ENCODE measurements at places on chromosomes 11 and 22.

DNA sequence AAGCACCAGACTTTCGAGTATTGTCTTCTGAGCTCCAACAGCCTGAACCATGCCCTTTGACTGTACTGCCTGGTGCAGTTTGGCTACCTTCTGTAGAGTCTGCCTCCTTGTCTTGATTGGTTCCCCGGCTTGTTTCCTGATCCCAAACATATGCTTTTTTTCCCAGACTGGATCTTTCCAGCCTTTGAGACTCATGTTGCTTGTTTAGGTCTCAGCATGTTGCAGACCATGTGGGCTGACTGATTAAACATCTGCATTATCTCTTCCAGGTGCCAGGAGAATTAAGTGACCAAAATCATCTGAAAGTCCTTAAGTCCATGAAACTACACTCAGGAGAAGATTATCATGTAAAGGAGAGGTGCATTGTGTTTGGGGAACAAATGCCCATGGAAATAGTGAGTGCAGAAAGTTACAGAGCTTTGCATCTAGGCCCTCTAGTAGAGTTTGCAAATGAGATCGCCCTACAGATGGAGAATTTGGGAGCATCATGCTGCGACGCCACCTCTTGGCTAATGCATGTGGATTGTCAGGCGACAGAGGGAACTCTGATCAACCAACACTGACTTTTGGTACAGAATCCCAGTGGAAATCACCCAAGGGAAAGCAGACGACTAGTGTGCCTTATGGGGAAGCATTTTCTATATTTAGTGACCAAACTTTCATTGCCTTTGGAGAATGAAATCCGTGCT lies 188.8 kb downstream of the BLID start:
- DNase-seq: no peak

DNA sequence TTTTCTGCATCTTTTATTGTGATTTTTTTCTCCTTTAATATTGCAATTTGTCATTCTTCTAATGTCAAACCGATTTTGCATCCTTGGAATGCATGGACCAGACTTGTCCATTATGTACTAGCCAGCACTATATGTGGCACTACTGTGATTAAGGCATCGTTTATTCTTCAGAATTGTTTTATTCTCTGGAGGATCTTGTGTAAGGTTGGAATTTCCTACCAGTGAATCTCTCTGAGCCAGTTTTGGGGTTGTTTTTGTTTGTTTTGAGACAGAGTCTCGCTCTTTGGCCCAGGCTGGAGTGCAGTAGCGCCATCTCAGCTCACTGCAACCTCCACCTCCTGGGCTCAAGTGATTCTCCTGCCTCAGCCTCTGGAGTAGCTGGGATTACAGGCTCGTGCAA lies 58.5 kb downstream of the IGLL5 start:
- no peak for DNase-seq

DNA sequence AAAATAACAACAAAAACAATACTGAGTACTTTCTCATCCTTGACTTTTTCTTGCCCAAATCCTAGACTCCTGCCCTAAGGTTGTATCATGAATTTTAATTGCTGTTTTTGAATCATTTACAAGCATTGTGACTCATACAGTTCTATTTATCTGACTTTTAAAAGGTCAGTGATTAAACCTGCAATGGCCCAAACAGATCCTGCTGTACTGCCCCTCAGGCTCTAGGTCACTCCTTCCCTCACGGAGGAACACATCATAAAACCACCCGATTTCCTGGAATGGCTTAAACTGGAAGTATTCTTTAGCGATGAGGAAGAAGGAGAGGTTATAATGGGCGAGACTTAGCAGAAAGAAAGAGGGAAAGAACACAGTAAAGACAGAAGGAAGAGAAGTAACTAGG lies 12.3 kb downstream of the ARFGAP3 start:
- DNase-seq: no peak

DNA sequence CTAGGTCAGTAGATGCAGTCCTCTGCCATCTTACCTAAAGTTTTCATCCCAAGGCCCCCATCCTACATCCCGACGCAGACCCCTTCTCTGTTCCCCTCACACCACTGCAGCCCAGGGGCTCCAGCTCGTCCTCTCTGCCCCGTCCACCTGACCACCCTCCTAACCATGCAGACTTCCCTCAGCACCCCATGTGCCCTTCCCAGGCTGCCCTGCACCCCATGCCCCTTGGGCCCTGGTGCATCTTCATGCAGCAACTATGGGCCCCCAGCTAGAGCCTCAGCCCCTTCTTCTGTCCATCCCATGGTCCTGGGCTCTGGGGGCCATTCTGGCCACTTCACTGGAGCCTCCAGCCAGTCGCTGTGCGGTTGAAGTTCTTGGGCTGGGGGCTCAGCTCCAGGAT lies 2.9 kb downstream of the PRR33 start:
- DNase-seq: no peak

- no peak for DNase-seq
These were observed 21.4 kb upstream of the CADM1 start for GRCh38 chr11:115525531-115526006.

GRCh38 chr11:94002226-94002625 lies 18.9 kb upstream of the HEPHL1 start:
- DNase-seq: no peak

- DNase-seq: no peak
These were observed 33.9 kb upstream of the TEAD1 start for GRCh38 chr11:12640355-12640754.

- DNase-seq: no peak
These were observed 398 bp upstream of the FAM89B start for GRCh38 chr11:65571940-65572339.

DNA sequence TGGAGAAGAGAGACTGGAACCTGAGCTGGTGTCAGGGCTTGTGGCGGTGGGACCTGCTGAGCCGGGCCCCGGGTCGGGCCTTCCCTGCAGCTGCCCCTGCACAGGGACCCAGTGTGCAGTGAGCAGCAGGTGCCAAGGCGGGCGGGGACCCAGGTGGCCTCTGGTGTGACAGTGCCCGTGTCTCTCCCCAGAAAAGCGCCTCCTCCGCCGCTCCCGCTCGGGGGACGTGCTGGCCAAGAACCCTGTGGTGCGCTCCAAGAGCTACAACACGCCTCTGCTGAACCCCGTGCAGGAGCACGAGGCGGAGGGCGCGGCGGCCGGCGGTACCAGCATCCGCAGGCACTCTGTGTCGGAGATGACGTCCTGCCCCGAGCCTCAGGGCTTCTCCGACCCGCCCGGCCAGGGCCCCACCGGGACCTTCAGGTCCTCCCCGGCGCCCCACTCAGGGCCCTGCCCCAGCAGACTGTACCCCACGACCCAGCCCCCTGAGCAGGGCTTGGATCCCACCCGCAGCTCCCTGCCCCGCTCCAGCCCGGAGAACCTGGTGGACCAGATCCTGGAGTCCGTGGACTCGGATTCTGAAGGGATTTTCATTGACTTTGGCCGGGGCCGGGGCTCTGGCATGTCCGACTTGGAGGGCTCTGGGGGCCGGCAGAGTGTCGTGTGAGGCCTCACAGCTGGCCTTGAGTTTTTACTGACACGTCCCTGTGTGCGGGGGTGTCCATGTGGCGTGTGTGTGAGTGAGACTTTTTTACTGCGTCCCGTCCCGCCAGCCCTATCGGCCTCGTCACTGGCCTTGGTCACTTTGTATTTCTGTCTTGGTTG lies 15.6 kb upstream of the ARHGAP8 start:
- DNase-seq: no peak

DNA sequence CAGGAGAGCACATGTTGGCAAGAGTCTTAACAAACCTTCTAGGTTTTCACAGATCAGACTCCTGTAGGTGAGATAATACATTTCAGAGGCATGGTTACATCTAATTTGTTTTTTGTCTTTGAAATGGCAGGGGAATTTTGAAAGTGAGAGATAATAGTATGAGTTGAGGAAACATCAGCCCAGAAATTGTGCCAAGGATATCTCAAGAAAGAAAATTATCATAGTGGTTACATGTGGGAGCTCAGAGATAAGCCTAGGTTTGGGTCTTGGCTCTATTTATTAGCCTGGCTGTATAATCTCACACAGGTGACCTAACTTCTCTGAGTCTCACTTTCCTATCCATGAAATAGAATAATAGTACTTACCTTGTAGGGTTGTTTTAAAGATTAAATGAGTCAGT lies 443 bp downstream of the BTBD18 start:
- no peak for DNase-seq

DNA sequence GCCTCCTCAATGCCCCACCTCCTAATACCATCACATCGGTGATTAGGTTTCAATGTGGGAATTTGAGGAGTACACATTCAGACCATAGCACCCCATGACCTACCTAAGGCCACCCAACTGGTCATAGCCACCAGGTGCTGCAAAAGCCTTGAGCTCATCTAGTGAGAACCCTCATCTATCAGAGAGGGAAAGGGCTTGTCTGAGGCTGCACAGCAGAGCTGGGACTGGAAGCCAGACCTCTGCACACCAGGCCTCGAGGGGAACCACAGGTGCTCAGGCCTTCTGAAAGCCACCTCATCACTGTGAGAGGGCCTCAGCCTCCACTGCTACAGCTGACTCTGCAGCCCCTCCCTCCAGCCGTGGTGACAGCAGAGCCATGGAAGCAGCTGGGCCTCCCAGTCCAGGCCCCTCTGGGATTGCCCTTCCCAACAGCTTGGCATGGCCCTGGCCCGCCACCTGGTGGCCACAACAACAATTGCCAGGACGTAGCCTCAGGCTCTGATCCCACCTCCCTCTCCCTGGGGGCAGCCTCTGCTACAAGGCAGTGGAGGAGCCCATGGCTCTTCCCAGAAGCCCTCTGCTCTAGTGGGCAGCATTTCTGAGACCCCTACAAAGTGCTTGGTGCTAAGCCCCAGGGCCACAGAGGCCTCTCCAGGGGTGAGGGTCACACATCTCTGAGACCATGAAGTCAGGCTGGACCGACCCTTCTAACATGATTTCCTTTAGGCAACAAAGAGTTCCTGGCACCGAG lies 41.0 kb upstream of the PRDM11 start:
- DNase-seq: peak; percentile 3

GRCh38 chr11:80255021-80255420 lies 814.2 kb upstream of the TENM4 start:
- no peak for DNase-seq

- DNase-seq: no peak
These were observed 33.8 kb downstream of the CASP4 start for GRCh38 chr11:104934594-104934993.

DNA sequence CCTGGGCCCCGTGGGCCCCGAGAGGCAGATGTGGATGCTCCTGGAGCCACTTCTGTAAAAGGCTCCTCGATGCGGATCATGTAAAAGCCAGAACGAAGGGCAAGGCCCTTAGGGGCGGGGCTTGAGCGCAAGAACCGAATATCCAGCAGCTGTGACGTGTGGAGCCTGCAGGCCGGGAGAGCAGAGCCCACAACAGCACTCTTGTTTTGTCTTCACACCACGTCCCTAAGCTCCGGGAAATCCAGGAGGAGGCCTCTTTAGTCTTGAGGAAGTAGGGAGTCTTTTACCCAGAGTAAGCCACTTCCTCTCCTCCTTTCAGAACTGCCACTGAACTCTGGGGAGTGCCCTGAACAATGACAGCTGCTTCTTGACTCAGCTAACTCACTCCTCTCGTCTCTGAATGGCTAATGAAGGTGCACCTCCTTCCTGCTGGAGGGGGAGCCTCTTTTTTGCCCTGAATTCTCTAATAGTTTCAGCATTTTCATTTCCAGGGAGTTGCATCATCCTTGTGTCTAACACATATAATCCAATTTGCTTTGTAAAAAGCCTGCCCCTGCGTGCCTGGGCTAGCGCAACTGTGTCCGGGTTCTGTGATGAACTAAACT lies 12.5 kb downstream of the L3MBTL2 start:
- DNase-seq: peak; percentile 53

- no peak for DNase-seq
These were observed 620.7 kb upstream of the ARHGAP42 start for GRCh38 chr11:100066399-100066798.

- DNase-seq: no peak
These were observed 98.8 kb downstream of the PKNOX2 start for GRCh38 chr11:125263268-125263790.

DNA sequence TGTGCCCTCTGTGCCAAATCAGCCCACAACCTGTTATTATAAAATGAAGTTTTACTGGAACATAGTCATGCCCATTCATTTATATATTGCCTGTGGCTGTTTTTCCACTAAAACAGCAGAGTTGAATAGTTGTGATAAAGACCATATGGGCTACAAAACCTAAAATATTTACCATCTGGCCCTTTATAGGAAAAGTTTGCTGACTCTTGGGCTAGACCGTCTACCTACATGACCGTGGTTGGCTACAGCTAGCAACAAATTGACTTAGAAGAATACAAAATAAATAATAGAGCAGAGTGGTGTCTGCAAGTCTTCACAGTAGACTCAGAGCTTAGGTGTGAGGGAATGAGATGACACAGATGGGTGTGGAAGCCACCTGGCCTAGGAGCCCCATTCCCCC lies 11.2 kb upstream of the IL18BP start:
- no peak for DNase-seq

DNA sequence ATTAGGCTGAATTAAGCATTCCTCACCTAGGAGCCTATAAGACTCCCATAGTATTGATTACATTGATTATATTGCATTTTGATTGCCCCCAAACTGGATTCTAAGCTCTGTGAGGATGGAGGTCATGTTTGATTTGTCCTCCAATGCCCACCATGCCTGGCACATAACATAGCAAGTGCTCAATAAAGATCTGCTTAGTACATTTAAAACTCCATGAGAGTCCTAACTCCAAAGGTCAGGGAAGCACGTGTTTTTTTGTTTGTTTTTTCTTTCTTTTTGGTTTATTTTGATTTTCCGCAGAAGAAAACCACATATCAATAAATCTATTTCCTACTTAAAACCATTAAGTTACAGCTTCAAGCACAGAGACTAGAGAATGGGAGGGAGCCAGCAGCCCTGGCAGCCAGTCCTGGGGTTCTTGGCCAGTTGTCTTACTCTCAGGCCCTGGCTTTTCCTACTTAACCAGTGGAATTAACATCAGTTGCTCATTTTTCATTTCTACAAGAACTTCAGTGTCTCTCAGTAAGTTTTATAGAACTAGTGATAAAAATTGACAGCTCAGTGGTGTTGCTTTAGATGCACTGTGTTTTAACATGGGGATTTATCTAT lies 429.9 kb upstream of the CCDC90B start:
- no peak for DNase-seq

GRCh38 chr11:11567936-11568650 lies 53.7 kb downstream of the GALNT18 start:
- no peak for DNase-seq

DNA sequence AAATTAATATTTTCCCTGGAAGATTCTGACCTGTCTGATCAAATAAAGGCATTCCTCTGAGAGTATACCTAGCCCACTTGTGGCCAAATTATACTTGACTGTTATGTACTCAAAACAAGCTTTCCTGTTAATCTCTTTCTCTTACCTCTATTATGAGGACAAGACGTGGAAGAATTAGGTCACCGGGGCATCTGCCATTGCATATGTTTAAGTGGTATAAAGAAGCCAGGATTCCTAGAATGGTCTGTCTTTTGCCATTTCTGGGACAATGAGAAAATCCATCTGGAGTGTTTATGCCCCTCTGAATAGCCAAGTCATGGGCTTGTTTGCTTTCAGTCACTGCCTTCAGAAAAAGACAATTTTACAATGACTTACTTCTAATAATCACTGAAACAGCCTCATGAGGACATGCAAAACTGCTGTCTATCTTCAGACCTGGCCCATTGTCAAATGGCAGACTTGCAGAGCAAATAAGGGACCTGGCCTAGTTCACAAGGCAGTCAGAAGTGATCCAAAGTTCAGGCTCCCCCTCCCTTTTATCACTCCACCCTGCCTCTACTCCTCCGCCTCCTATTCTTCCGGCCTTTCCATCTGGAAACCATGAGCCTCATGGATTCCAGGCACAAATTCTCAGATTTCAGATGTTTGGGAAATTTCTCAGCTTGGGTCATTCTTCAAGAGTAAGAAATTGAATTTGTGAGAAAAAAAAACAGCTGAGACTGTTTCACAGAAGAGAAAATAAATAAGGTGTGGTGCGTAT lies 128.1 kb upstream of the LDLRAD3 start:
- DNase-seq: no peak

Data from GM12864 (cell line).